Chondrocyte (in vitro differentiated cells): ENCODE measurements at places on chromosomes 4 and X. TPM values are rescaled to one million over a fixed set of nuclear protein-coding genes. Genes with fewer than 3 reads are reported as not detected.

Gene RBM46
- not detected in 3 replicates for total RNA-seq

GRCh38 chrX:134013524-134013923 lies 28.1 kb upstream of the GPC3 start:
- no peak overlapping the region for H3K4me3 ChIP-seq
- DNase-seq, result no peak
- peaks cover 3% of the 10 kb centered on the region for H3K27me3 ChIP-seq
- no peak overlapping the region for H3K27ac ChIP-seq

GRCh38 chrX:96394598-96394997 lies 290.0 kb upstream of the DIAPH2 start:
- peaks cover 19% of the 10 kb centered on the region for H3K27me3 ChIP-seq
- H3K36me3 ChIP-seq, result no peaks in the 10 kb centered on the region
- no peak overlapping the region for H3K4me3 ChIP-seq
- no peak overlapping the region for H3K27ac ChIP-seq

- no peaks in the 10 kb centered on the region for H3K27me3 ChIP-seq
- peak overlapping the region; percentile 76 for H3K27ac ChIP-seq
- peaks cover 13% of the 10 kb centered on the region for H3K36me3 ChIP-seq
Observed at GRCh38 chr4:63063760-63064159, 1345.5 kb downstream of the TECRL start.

GRCh38 chr4:152398060-152398459 lies 137.8 kb downstream of the FBXW7 start:
- DNase-seq, result no peak
- H3K27ac ChIP-seq, result no peak overlapping the region
- H3K4me3 ChIP-seq, result no peak overlapping the region
- no peaks in the 10 kb centered on the region for H3K4me1 ChIP-seq
- H3K27me3 ChIP-seq, result no peaks in the 10 kb centered on the region
- no peaks in the 10 kb centered on the region for H3K36me3 ChIP-seq

DNA sequence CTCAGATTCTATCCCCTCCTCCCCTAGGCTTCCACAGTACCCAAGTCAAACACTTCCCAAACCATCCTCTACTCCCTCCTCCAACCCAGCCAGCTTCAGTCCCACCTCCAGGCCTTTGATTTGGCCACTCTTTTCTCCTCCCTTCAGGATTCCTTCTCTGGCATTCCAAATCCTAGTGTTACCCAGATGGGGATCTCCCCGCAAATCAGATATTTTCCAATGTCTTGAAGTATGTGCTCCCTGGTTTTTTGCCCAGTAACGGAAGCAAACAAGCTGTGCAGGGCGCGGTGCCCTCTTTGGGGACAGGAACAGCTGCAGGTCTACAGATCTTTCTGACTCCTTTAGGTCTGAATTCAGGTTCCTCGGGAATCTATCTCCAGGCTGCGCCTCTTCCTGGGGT lies 2.2 kb upstream of the SYN1 start:
- H3K27ac ChIP-seq, result no peak overlapping the region
- H3K4me3 ChIP-seq, result no peak overlapping the region
- no peaks in the 10 kb centered on the region for H3K36me3 ChIP-seq
- no peak for DNase-seq

- H3K36me3 ChIP-seq, result no peaks in the 10 kb centered on the region
- H3K4me3 ChIP-seq, result no peak overlapping the region
- H3K4me1 ChIP-seq, result no peaks in the 10 kb centered on the region
- H3K27me3 ChIP-seq, result peaks cover 11% of the 10 kb centered on the region
- no peak overlapping the region for H3K27ac ChIP-seq
- no peak for DNase-seq
Observed at GRCh38 chr4:112213091-112213490, 18.5 kb upstream of the AP1AR start.

DNA sequence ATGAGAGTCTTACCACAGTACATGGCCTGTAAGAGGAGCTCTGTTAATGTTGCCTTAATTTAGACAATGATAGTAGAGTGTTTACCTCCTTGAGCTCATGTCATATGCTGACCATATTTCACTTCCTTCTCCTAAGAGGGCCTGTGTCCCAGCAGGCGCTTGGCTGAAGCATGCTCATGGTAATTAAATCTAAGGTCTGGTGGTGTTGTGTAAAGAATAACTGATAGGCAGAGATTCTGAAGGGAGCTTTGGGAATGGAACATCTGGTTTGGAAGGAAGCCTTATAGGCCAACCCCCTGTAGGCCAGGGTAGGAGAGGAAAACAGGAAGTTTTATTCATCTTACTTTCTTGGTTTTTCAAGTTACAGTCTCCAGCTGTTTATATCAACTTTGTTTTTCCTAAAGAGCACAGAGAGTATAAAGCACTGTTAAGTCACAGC lies 300.2 kb downstream of the USP46 start:
- DNase-seq, result no peak
- no peaks in the 10 kb centered on the region for H3K36me3 ChIP-seq
- peaks cover 8% of the 10 kb centered on the region for H3K4me1 ChIP-seq

GRCh38 chr4:99736846-99737245 lies 79.2 kb upstream of the C4orf54 start:
- H3K27ac ChIP-seq, result no peak overlapping the region
- no peaks in the 10 kb centered on the region for H3K36me3 ChIP-seq
- no peaks in the 10 kb centered on the region for H3K4me1 ChIP-seq
- DNase-seq, result no peak

Gene HOPX
- 2.0 to 2.7 TPM in 2 of 3 replicates, not detected in the other for total RNA-seq

GRCh38 chr4:37737466-37737865 lies 51.3 kb upstream of the RELL1 start:
- no peak overlapping the region for H3K4me3 ChIP-seq
- no peak overlapping the region for H3K27ac ChIP-seq

DNA sequence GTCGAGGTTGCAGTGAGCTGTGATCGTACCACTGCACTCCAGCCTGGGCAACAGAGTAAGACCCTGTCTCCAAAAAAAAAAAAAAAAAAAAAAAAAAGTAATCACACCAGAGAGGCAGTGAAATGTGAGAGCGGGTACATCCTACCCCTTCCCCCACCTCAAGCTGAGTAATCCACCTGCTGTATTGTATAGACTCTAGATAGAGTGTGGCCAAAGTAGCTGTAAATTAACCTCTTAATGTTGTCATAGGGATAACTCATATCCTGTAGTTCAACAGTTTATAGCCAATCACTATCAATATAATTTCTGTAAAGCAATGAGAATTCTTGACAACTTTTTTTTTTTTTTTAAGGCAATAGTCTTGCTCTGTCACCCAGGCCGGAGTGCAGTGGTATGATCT lies 30.8 kb downstream of the TNIP2 start:
- H3K27ac ChIP-seq, result no peak overlapping the region
- no peak for DNase-seq
- H3K4me1 ChIP-seq, result no peaks in the 10 kb centered on the region
- peaks cover 3% of the 10 kb centered on the region for H3K36me3 ChIP-seq

Gene NXF2
- total RNA-seq, result not detected in 3 replicates

Gene CT45A3
- not detected in 3 replicates for total RNA-seq

DNA sequence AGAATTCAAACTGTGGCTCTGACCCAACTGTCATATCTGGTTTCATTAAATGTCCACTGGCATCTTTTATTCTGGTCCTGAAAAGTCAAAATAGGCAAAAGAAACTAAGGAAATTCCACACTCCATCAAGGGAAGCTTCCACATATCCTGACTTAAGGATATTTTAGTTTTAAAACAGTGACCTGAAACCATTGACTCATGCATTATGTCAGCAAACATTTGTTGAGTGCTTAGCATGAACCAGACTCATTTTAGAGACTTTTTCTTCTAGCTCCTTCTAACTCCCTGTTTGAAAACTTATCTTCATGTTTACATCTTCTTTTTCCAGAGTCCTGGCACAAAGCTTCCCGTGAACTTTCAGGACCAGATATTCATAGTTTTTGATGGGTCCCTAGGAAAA lies 6.9 kb upstream of the CXCL1 start:
- H3K36me3 ChIP-seq, result no peaks in the 10 kb centered on the region
- peaks cover 24% of the 10 kb centered on the region for H3K4me1 ChIP-seq
- no peak for DNase-seq
- peaks cover 24% of the 10 kb centered on the region for H3K27me3 ChIP-seq
- H3K27ac ChIP-seq, result no peak overlapping the region
- no peak overlapping the region for H3K4me3 ChIP-seq

DNA sequence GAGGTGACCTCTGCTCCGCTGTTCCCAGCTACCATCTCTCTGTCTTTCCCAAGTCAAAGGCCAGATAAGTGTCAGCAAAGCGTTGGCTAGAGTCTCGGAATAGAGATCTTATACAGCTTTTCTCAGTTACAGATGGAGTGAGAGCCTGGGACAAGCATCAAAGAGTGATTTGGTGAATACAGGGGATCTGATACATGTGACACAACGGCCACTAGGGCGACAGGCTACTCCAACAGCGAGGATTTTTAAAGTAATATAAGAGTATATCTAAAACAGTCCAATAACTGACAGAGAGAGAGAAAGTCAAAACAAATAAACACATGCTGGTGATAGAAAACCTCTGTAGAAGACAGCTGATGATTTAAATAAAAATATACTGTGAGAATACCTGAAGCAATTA lies 433.1 kb upstream of the SMIM31 start:
- H3K4me3 ChIP-seq, result no peak overlapping the region
- no peaks in the 10 kb centered on the region for H3K4me1 ChIP-seq
- no peak for DNase-seq
- no peak overlapping the region for H3K27ac ChIP-seq
